H1 (cell line): ENCODE measurements at places on chromosomes 5 and 9. TPM values are rescaled to one million over a fixed set of nuclear protein-coding genes. Genes with fewer than 3 reads are reported as not detected.

Gene CD180
- polyA plus RNA-seq, result not detected in 2 replicates

Gene PKD2L2
- not detected in 2 replicates for polyA plus RNA-seq

Gene RPL37
- 351 and 467 TPM in 2 replicates for polyA plus RNA-seq

Gene BAG1
- polyA plus RNA-seq, result 14.7 and 18.3 TPM in 2 replicates

Gene ADAMTS6
- 0.74 and 0.91 TPM in 2 replicates for polyA plus RNA-seq

GRCh38 chr9:17682684-17683083, 103.8 kb downstream of the SH3GL2 start:
- H3K27me3 ChIP-seq, result no peaks in the 10 kb centered on the region
- no peak overlapping the region for H3K4me3 ChIP-seq
- no peak for DNase-seq

DNA sequence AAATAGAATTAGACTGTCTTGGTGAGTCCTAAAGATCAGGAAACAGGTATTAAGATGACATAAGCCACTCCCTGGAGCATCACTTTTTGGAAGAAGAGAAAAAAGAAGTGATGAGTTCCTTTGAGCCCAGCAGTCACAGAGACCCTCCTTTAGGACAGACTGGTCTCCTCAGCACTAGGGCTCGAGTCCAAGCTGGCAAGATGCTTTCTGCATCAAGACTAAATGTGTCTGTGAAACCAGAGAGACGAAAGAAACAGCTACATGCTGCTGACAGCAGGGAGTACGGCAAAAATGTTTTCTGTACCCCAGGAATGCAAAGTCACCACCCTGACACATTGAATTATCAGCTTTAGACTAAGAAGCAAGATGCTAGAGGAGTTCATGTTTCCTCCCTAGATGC, 184.5 kb downstream of the CRB2 start:
- H3K4me3 ChIP-seq, result no peak overlapping the region
- H3K27me3 ChIP-seq, result no peaks in the 10 kb centered on the region
- H3K36me3 ChIP-seq, result no peaks in the 10 kb centered on the region
- no peak for DNase-seq
- H3K4me1 ChIP-seq, result no peaks in the 10 kb centered on the region

DNA sequence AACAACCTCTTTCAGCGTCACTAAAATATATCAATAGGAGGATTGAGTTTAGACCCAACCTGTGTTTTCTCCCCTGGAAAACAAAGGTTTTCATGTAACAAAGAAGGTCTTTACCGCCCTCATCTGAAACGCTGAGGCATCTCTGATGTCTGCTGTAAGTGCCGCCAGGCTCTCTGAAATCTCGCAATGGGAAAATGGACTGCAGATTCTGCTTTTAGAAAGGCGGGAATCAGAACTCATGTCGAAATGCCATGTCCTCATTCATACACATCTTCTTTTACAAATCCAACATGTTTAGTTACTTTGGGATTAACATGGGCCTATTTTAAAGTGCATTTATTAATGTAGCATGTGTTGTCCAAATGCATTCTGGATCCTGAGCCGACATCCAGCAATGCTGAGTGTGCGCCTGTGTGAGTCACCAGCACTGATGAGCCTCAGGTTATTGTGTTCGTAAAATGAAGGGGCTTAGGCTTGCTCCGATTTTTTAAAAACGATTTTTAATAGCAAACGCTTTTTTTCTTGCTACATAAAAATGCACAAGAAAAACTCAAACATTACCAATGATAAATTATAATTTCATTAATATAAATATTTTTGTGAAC, 51.9 kb upstream of the PLEKHG4B start:
- H3K4me1 ChIP-seq, result no peaks in the 10 kb centered on the region
- no peak overlapping the region for H3K27ac ChIP-seq
- no peak for DNase-seq
- H3K4me3 ChIP-seq, result no peak overlapping the region
- H3K36me3 ChIP-seq, result no peaks in the 10 kb centered on the region

- no peak overlapping the region for H3K27ac ChIP-seq
- no peak for DNase-seq
- H3K4me3 ChIP-seq, result no peak overlapping the region
- H3K36me3 ChIP-seq, result no peaks in the 10 kb centered on the region
- no peaks in the 10 kb centered on the region for H3K27me3 ChIP-seq
Observed at GRCh38 chr9:137506274-137506673, 43.9 kb downstream of the PNPLA7 start.

- H3K36me3 ChIP-seq, result no peaks in the 10 kb centered on the region
- H3K27ac ChIP-seq, result no peak overlapping the region
- no peaks in the 10 kb centered on the region for H3K27me3 ChIP-seq
- H3K4me3 ChIP-seq, result no peak overlapping the region
- no peaks in the 10 kb centered on the region for H3K4me1 ChIP-seq
Observed at GRCh38 chr5:17306726-17307091, 89.3 kb downstream of the BASP1 start.

DNA sequence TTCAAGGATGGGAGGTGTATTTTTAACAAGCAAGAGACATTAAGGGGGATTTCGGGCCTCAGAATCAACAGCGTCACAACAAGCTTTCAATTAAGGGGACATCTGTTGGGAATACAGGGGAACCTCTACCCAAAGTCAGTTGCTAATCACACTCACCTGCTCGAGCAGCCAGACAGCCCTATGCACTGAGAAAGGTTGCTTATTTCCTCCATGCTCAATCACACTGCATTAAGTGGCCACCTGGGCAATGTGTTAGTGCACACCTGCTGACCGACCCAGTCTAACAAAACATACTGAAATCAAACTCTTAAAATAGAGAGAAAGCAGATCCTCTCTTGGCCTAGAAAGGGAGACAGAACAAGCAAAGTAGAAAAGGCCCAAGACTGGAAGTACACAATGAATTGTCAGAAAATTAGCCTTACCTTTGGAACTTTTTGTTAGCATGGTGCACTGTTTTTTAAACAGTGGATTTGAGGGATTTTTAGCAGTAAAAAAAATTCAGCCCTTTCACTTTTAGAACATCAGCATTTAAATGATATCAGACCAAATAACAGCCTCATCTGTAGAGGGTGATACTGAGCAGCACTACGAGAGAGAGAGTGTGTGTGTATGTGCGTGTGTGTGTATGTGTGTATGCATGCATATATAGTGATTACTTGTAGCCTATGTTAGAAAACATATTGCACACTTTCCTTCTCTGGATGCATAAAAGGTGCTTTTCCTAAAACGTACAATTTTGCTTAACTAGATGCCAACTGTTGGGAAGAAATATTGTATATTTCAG, 1118.6 kb upstream of the DMAC1 start:
- H3K27me3 ChIP-seq, result no peaks in the 10 kb centered on the region
- no peaks in the 10 kb centered on the region for H3K4me1 ChIP-seq

GRCh38 chr9:112774006-112774996, 23.7 kb downstream of the SNX30 start:
- H3K27me3 ChIP-seq, result no peaks in the 10 kb centered on the region
- H3K4me3 ChIP-seq, result no peak overlapping the region
- H3K36me3 ChIP-seq, result no peaks in the 10 kb centered on the region
- no peak for DNase-seq
- H3K27ac ChIP-seq, result no peak overlapping the region

- no peaks in the 10 kb centered on the region for H3K4me1 ChIP-seq
- H3K36me3 ChIP-seq, result no peaks in the 10 kb centered on the region
- H3K27ac ChIP-seq, result no peak overlapping the region
Observed at GRCh38 chr9:71079451-71079850, 42.0 kb downstream of the TRPM3 start.

DNA sequence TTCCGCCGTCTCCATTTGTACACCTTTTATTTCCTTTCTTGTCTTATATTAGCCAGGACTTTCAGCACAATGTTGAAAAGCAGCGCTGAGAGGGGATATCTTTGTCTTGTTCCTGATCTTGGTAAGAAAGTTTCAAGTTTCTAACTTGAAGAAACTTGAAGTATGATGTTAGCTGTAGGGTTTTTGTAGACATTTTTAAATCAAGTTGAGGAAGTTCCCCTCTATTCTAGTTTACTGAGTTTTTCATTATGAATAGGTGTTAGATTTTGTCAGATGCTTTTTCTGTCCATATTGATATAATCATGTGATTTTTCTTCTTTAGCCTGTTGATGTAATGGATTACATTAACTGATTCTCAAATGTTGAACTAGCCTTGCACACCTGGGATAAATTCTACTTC, 425.7 kb downstream of the PIK3R1 start:
- no peaks in the 10 kb centered on the region for H3K36me3 ChIP-seq
- no peak for DNase-seq
- no peaks in the 10 kb centered on the region for H3K27me3 ChIP-seq
- H3K4me1 ChIP-seq, result no peaks in the 10 kb centered on the region
- no peak overlapping the region for H3K4me3 ChIP-seq

GRCh38 chr5:1244255-1244654, 19.1 kb downstream of the SLC6A18 start:
- H3K36me3 ChIP-seq, result no peaks in the 10 kb centered on the region
- no peaks in the 10 kb centered on the region for H3K27me3 ChIP-seq
- no peak for DNase-seq
- H3K4me3 ChIP-seq, result no peak overlapping the region
- peaks cover 2% of the 10 kb centered on the region for H3K4me1 ChIP-seq

GRCh38 chr9:130129432-130130061, 42.7 kb upstream of the NCS1 start:
- no peaks in the 10 kb centered on the region for H3K4me1 ChIP-seq
- H3K27me3 ChIP-seq, result no peaks in the 10 kb centered on the region
- no peak overlapping the region for H3K27ac ChIP-seq
- H3K36me3 ChIP-seq, result no peaks in the 10 kb centered on the region
